Stimulated activated CD8-positive, alpha-beta memory T cell treated with anti-CD3 and anti-CD28 coated beads, Interleukin-12 subunit alpha, Interleukin-12 subunit beta, amount 100 ng/mL, for 4 hours (primary cell): ENCODE measurements at places on chromosomes 16 and 17.

DNA sequence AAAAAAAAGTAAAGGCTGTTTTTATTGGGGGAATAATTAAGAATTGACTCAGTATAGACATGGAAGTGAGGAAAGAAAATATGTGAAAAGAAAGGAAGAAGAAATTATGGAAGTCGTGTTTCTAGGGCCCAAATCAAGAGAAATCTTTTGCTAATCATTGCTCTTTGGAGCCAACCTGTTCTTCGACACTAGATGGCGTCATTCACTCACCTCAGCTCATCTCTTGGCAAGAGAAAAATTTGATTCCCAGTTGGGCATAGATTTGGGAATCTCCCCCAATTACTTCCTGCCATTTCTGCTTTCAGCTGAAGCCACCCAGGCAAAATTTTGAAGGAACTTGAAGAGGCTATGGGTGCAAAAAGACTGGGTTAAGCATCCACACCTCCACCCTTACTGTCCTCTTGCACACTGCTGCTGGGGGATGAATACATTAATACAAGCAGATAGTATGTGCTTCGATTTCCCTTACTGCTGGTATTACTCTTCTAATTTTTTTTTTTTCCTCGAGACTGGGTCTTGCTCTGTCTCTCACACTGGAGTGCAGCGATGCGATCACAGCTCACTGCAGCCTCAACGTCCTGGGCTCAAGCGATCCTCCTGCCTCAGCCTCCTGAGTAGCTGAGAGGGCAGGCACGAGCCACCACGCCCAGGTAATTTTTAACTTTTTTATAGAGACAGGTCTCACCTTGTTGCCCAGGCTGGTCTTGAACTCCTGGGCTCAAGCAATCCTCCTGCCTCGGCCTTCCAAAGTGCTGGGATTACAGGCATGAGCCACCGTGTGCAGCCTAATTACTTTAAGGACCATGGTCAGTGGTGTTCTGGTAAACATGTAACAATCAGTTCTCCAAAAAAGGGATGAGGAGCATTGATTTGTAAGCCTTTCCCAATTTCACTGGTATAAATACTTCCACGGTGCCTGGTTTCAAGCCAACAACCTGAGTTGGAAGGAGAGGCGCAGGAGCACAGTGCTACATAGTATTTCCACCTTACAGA lies 13.5 kb downstream of the PSMD7 start:
- DNase-seq: no peak

GRCh38 chr16:1924095-1924494 lies 5.9 kb upstream of the HS3ST6 start:
- no peak for DNase-seq

DNA sequence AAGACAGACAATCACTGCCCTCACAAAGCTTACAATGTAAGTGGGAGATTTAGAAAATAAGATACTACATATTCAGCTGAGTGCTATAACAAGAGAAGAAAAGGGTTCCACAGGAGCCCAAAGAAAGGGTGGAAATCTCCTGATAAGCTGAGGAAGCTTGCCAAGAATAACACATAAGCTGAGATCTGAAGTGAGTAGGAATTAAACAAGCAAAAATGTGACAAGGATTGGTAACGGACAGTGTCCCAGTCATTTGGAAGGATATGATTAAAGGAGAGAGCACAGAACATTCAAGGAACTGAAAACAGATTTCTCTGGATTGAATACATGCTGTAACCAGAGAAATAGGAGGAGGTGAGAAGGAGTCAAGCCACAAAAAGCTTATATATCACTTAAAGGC lies 13.0 kb downstream of the CDYL2 start:
- DNase-seq: no peak

- DNase-seq: no peak
These were observed 200.7 kb downstream of the CA10 start for GRCh38 chr17:51957786-51958185.

GRCh38 chr17:41505007-41505808 lies at the start of gene KRT13:
Gene KRT13 (minus strand): TSS chr17:41505612. CDS start chr17:41505550, 62 bp downstream.
- no peak for DNase-seq

DNA sequence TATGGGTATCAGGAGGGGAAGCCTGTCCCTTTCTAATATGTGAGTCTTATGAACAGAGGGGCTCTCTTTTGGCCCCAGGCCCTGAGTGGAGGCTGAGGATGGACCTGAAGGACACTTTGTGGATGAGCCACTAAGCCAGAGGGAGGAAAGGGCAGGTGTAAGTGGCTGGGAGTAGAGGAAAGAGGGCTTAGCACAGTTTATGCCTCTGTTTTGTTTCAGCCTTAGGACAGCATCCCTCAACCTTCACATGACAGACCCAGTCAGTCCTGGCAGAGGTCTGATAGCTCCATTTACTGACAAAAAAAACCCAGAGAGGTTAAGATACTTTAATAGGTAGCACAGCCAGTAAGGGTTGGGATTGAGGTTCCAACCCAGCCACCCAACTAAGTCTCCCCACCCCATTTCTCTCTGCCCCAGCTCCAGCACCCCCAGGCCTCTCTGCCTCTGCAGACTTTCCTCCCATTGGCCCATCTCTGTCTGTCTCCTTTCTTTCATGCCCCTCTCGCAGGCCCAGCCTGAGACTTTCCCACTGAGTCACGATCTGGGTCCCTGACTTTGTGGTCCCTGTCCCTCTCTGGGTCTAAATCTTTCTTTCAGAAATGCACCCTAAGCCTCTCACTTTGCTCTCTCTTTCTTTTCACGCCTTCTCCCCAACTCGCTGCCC lies 4.7 kb upstream of the TBX21 start:
- no peak for DNase-seq

GRCh38 chr17:74454197-74455024 lies 12.0 kb upstream of the CD300A start:
- DNase-seq: no peak

- no peak for DNase-seq
These were observed 243.5 kb downstream of the GSG1L start for GRCh38 chr16:27819881-27820610.

- DNase-seq: no peak
These were observed 33.8 kb downstream of the FOXK2 start for GRCh38 chr17:82553210-82553930.

- no peak for DNase-seq
These were observed 29.4 kb downstream of the MSI2 start for GRCh38 chr17:57285701-57286100.

DNA sequence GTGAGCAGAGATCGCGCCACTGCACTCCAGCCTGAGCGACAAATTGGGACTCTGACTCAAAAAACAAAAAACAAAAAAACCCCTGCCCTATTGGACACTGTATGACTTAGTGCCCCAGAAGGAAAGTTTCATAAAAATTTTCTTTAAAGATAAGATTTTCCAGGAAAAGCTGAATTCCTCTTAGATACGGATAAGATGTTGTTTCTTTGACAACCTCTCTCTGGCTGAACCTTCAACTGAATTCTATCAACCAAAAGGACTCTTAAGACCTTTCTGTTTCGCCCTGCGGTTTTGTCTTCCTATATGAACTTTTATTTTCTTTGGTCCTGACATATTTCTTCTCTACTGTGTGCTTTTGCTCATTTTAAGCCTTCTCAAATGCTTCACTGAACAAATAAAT lies 35.8 kb downstream of the CPPED1 start:
- DNase-seq: no peak

GRCh38 chr16:75296606-75297005 lies 45.2 kb upstream of the BCAR1 start:
- DNase-seq: no peak

DNA sequence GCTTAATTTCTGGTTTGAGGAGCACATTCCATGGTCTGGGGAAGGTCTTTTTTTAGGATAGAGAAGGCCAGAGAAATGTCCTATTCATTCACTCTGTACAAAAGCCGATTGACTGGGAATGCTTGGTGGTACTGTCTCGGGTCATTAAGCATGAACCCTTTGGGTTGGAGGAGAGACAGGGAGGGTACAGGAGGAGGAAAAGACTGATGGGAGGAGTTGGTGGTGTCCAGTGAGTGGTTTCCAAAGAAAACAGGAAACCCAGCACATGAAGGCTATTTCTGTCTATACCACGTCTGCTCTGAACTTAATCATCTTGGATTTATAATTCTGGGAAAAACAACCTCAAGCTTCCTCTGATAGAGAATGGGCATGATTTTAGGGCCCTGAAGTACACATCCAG lies 111.9 kb downstream of the XYLT1 start:
- DNase-seq: no peak

DNA sequence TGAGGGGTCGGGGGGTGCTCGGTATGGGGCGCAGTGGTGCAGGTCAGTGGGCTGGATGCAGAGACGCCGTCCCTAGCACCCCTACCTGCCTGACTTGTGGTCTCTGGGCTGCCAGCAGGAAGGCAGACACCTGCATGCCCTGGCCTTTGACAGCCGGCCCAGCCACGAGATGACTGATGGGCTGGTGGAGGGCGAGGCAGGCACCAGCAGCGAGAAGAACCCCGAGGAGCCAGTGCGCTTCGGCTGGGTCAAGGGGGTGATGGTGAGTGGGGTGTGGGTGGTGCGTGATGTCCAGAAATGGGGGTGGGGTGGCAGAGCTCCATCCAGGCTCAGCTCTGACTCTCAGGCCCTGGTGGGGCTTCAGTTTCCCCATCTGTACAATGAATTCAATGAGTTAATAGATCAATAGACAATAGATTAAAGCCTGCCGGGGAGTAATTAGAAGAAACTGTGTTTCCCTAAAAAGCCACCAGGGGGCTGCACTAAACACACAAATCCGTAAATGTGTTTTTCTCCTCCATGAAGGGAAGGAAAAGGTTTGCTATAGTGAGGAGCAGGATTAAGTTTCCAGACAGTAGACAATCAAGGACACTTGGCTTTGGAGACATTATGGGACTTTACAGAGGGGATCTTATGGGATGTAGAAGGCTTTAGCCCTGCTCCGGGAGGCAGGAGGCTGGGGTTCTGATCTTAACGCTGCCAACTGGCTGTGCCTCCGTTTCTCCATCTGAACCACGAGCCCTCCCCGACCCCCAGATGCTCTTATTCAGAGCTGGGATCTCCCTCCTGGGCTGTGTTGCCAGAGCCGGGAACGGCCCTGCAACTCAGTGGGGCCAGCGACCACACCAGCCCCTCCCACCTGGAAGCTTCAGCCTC lies 2.2 kb downstream of the SLC12A3 start:
- DNase-seq: no peak

DNA sequence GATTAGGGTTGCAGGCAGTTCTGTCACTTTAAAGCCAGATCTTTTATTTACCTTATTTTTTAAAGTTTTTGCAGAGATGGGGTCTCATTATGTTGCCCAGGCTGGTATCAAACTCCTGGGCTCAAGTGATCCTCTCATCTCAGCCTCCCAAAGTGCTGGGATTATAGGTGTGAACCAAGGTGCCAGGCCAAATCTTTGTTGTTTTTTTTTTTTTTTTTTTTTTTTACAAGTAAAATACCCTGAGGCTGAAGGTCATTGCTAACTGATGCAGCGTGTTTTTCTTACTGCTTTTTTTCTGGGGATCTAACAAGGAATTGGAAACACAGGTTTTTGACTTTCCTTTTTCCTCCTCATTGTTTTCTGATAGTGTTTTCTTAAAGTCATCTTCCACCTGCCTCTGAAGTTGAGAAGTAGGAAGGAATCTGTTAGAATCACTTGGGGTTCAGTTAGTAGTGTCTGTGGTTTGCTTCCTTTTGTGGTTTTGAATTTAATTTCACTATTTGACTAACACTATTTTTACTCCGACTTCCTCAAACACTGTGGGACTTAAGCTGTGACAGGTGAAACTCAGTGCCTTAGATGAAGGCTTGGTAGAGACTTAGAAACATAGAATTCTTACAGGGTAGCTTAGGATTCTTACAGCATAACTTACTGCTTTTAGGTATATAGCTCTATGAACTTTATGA lies 22.2 kb downstream of the CLTC start:
- no peak for DNase-seq

- no peak for DNase-seq
These were observed 9.6 kb downstream of the MYO19 start for GRCh38 chr17:36525113-36525512.

DNA sequence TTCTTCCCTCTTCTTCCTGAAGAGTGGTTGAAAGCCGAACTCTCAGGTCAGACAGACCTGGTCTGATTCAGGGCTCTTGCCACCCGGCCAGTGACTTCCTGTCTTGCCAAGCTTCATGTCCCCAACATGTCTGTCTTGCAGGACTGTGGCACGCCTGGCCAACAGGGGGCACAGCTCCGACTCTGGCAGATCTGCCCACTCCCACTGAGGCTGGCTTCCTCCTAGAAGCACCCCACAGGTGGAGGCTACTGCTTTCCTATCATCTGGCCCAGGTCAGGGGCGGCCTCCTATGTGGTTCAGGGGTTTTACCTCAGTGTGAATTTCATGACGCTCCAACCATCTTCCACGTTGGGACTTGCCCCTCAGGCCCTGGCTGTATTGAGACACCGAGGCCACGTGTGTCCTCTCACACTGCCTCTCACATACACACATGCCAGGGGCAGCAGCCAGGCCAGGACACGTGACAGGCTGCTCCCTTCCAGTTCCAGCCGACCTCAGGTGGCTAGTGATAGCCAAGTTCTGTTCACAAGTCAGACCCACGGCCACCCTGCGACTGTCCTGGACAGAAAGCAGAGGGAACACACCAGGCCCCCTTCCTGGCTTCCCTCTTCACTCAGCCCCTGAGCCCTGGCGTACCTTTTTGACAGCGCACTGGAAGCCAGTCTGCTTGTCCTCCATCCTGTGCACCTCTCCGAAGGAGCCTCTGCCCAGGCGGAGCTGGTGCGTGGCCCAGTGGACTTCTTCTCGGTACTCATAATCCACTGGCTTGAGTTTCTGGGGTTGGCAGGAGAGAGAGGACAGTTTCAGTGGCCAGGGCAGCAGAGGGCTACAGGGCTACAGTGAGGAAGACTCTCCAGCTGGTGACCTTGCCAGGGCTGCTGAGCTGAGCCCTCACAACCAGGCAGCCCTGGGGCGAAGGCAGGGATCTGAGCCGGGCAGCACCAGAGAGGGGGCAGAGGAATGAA lies 22.6 kb upstream of the SPATA32 start:
- no peak for DNase-seq
